ENCODE measurements at places on chromosomes 5 and 9.

DNA sequence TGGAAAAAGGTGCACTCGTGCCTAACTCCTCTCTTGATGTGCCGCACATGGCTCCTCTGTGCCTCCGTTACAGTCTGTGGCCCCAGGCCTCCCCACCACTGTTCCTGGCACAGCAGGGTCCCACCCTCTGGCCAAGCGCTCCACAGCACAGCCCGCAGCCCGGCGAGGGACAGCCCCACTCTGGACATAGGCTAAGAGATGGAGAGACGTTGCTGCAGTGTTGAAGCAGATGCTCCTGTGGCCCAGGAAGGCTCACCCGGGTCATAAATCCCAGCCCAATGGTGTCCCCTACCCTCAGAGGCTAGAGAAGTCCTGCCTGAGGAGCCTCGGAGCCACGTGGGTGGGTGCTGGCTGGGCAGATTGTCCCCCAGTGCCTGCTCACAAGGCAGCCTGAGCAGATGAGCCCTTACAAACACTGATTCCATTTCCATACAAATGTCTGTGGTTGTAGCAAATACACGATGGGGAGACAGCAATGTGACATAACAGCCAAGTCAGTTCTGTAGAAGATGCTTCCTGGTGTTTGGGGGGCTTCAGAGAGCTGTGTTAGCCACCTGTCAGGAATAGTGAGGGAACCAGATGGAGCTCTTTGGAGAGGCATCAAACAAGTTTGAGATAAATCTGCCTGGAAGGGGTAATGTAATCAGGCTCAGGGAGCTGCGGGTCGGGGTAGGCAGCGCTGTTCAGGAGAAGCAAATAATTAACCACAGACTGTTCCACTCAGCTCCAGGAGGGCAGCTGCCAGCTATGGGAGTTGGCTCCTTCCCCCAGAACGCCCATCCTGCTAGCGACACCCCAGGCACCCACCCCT, 41.7 kb downstream of the C5orf15 start:
- no peak for DNase-seq

DNA sequence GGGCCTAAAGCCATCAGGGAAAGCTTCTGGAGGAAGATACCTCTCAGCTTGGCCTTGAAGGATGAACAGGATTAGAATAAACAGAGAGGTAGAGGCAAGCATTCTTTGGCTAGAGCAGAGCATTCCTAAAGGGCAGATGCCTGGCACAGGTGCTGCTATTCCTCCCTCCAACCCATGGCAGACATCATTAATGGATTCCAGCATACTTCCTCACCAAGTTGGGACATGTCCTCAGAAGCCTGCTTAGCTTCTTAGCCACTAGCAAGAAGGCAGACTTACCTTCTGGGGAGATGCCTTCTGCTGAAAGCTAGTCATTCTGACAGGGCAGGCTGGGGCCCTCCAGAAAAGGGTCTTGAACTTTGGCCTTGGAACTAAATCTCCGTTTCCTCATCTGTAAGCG, 122.0 kb downstream of the RGS3 start:
- no peak for DNase-seq

GRCh38 chr5:155987265-155987810, 339.6 kb upstream of the SGCD start:
- no peak for DNase-seq

GRCh38 chr5:107812570-107813141, 141.9 kb upstream of the EFNA5 start:
- peak; percentile 62 for DNase-seq

DNA sequence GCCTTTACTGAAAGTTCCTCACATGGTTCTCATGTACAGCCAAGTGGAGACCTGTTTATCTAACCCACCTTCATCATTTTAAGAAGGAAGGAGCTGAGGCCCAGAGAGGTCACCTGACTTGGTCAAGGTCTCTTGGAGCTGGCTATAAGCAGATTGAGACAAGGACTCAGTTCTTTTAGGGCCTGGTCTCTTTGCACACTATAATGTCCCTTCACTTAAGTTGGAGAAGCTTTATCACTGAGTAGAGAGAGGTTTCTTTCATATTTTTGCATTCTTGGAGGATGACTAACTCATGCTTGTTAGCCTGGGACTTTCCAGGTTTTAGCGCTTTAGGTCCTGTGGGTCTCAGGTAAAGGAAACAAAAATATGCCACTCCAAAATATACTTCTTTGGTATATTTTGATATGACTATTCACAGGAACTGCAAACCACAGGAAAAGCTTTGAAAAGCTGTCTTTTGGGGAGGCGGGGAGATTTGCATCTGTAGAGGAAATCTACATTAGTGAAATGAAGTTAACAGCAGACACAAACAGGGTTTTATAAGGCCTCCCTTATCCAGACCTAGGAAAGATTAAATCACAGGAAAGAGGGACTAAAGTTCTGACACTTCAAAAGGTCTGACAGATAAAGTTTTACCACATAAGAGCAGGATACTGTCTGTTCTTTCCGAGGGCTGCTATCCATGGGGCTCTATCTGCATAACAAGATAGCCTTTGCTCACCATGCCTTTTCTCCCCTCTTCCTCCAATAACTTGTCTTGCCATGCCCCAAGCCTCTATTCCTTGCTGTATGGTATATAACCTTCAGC, 95.8 kb upstream of the ANKRD55 start:
- DNase-seq = peak; percentile 54
